G401 (cell line): ENCODE measurements at places on chromosomes 3 and 15. TPM values are rescaled to one million over a fixed set of nuclear protein-coding genes. Genes with fewer than 3 reads are reported as not detected.

Gene ALDH1A2
- total RNA-seq, result not detected in 2 replicates

Gene P4HTM
- 0.03 TPM in 1 of 2 replicates, not detected in the other for total RNA-seq

Gene CD276
- 85.5 and 108 TPM in 2 replicates for total RNA-seq

GRCh38 chr15:38893925-38894242, 329.3 kb upstream of the RASGRP1 start:
- no peak for DNase-seq

DNA sequence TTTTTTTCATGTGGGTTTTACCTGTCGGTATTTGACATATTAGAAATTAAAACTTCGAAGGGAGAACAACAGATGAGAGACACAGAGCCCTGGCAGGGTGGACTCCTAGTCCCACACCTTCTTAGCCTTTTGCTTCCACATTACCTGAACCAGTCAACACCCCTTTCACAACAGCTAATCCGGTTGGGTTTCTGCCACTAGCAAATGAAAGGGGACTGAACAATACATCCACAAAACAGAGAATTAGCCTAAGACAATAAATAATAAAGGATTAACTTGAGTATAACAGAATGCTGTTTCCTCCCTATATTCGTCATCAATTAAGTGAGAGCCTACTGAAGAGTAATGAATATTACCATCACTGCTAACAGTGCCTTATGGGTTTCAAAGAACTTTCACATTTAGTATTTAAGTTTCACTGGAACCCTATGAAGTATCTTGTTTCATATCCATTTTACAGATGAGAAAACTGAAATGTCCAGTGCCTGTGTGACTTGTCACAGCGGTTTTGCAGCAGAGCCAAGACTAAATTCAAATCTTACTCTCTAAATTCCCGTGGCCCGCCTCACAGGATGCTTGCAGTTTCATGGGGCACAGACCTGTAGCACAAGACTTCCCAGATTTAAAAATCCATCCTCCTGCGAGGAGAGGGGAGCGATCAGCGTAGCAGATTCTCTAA, 1.0 kb upstream of the RAB8B start:
- no peak for DNase-seq

Gene BTLA
- total RNA-seq, result not detected in 2 replicates

Gene CA12
- 3.8 and 7.9 TPM in 2 replicates for total RNA-seq

Gene CD86
- not detected in 2 replicates for total RNA-seq

DNA sequence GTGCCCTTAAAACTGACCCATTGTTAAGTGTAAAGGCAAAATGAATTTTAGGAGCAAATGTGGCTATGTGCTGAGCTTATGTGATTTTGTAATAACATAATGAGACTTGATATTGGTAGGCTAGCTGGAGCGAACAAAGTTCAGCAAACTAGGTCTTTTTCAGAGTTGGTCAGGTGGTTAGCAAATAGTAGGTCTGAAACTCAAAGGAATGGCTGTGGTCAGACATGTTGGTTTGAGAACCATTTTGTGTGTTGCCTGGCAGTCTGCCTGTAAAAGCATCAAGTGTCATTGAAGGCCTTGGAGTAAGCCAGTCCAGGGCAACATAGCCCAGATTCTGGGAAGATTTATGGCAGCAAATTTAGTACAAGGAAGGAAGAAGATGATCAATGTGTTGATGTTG, 16.4 kb downstream of the FBXO22 start:
- DNase-seq, result no peak
